ENCODE measurements at places on chromosomes 3 and 15.
A peak's percentile ranks its signal among the peaks of the same experiment; 100 is the strongest.

- no peak for DNase-seq
Measured at GRCh38 chr15:23647421-23648370, at the start of gene MAGEL2. Gene MAGEL2, minus strand, starts transcription at chr15:23647867. Its CDS starts 125 bp downstream, at chr15:23647742.

DNA sequence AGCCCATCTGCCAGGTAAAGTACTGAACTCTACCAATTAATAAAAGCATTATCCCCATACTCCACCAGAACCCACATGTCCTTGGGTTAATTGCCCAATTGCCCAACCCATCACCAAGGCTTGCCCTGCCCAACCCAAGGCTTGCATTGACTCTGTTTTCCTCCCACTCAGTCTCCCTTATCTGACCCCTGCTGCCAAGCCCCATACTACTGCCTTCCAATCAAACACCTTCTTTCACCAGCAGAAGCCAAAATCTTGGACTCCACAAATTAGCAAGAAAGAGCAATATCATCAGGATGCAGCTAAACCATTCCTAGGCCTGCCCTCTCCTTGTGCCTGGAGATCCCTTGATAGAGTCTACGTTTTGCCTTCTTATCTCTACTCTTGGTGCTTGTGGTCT, 602.9 kb downstream of the NTRK3 start:
- no peak for DNase-seq

GRCh38 chr3:127785711-127786265, 36.5 kb downstream of the MGLL start:
- DNase-seq, result no peak

DNA sequence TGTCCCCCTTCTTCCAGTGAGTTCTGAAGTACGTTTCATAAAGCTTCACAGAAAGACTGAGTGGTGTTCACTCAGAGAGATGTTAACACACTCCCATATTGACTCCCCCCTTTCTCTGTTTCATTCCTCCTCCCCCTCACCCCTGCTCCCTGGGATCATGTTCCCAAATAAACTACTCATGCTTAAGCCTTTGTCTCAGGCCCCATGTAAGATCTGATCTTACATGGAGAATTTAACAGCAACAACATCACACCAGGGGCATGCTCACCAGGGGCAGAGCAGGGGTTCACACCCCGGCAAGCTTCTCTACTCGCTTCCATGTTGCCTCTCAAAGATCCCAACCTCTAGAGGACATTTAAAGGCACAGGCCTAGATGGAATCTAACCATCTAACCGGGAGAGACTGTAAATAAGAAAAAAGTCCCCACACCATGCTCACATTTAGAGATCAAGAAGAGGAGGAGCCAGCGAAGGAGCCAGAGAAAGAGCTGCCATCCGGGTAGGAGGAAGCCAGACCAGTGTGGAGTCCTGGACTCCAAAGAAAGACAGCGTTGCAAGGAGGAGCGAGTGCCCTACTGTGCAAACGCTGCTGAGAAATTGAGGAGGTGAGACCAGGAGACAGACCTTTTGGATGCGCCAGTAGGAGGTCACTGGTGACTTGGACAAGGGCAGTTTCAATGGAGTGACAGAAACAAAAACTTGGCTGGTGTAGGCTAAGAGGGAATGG, 21.4 kb upstream of the SRP14 start:
- DNase-seq, result no peak

DNA sequence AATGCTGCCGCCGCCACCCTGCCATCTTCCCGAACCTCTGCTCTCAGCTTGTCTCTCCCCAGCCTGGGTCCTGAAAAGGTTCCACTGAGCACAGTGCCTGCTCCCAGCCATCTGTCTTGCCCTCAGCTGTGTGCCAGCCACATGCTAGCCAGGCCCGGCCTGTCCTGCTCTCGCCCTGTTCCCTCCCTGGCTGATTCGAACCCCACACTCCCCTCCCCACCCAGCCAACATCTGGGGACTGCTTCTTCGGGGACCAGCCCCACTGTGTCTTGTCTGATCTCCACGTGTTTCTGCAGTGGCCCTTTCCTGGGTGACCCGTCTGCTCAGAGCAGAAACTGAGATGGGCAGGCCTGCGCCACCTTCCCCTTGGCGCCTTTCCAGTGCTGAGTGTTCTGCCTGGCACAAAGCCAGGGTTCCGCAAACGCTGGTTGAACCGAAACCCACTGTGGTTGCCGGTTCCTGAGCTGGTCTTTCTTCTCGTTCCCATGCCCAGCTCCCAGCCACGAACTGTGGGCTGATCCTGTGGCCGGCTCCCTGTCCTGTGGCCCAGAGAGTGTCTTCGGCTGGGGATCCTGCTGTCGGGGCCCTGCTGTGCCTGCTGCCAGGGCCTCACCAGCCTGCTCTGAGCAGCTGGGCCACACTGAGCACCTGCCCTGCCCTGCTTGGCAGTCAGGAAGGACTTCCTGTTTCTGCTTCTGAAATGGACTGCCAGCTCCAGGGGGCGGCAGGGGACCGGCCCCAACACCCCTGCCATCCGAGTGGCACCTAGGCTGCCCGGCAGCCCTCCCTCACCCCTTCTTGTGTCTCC, 62.7 kb upstream of the KLF13 start:
- peak; percentile 58 for DNase-seq

DNA sequence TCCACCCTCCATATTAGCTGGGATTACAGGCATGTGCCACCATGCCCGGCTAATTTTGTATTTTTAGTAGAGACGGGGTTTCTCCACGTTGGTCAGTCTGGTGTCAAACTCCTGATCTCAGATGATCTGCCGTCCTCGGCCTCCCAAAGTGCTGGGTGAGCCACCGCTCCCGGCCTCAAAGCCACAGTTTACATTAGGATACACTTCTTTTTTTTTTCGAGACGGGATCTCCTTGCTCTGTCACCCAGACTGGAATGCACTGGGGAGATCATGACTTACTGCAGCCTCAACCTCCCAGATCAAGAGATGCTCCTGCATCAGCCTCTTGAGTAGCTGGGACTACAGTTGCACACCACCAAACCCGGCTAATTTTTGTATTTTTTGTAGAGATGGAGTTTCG, 2.5 kb upstream of the NR1D2 start:
- DNase-seq, result no peak

DNA sequence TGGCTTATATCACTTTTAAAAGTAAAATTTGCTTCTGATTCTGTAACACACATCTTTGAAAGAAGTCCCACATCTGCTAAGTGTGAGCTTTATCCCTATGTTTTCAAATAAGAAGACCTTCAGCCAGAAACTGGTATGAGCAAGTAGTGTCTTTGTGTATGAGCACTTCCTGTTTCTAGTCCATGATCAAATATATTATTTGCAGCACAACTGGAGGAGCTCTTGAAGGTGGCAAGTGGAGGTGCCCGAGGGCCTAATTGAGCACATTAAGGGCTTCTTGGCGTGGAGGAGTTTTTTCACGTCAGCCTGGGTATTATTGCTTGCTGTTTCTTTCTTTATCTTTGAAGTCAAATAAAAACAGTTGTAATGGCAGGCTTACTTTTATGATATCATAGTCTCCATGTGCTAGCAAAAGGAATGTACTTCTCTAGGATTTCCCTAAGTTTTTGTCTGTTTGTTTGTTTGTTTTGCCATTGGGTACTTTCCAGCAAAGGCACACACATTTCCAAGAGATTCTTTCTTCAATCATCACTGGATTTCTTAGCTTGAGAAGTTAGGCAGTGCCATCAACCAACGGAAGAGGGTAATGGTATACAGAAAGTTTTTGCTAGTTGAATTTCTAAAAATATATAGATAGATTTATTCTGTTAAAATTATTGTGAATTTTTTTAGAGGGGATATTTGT, 68.1 kb downstream of the MEIS2 start:
- DNase-seq, result no peak

DNA sequence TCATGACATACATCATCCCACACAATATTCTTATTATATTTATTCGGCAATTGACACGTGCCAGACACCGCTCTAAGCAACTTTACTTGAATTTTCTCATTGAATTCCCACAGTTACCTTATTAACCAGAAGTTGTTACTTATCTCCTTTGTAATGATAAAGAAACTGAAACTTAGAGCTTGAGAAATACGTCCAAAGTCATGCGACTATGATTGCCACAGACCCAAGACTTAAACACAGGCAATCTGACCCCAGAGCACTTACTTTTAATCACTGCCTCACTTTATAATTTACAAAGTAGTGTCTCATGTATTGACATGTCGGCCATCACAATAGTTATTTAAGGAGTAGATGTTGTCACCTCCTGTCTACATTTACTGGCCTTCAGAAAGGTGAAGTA, 64.7 kb downstream of the ATP13A4 start:
- DNase-seq, result no peak

- no peak for DNase-seq
Measured at GRCh38 chr3:139519998-139520737, 19.4 kb downstream of the RBP1 start.

DNA sequence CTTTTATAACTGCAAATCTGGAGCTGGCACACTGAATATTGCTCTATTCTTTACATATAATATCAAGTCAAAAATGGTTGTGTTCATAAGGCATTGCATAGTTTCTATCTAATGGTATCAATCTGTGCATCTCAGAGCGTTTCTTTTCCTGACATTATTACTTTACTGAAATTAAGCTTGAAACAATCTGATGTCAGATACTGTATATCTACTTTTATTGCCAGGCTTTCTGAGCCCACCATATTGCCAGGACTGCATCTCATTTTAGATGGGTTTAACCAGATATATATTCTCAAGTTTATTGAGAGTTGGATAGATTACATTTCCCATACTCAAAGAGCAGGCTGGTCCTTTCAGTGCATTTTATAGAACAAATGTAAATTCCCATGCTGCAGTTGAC, 122.7 kb upstream of the MEIS2 start:
- DNase-seq, result no peak

GRCh38 chr3:194384569-194385001, 14.5 kb downstream of the GP5 start:
- no peak for DNase-seq

DNA sequence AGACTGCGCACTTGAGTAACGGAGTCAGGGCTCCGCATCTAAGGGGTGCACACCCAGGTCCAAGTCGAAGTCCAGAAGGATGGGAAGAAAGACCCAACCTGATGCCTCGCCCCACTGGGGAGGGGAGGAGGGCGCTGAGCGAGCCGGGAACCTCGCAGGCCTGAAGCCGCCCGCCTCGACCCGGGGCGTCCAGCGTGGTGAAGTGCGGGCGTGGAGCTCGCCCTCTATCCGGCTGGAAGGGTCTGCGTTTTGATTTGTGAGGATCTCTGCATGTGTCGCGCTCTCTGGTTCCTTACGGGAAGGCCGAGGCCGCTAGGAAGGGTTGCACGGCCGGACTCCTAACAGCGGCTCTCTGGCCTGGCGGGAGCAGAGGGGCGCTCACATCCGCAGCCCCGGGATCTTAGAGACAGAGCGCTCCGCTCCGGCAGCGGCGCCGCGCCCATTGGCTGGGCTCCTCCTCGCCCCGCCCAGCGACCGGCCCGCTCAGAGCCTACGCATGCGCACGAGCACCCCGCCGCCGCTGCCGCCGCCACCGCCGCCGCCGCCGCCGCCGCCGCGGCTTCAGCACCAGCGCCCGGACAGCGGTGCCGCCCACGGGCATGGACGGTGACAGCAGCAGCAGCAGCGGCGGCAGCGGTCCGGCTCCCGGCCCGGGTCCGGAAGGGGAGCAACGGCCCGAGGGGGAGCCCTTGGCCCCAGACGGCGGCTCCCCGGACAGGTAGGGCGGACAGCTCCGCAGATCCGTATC, at the start of gene DISP2:
DISP2 (plus strand) TSS at position 497 of the 748 bp plus-strand sequence; CDS start at position 600, 103 bp downstream.
- DNase-seq, result peak; percentile 86

GRCh38 chr3:28053759-28054158, 187.7 kb upstream of the CMC1 start:
- peak; percentile 33 for DNase-seq

- no peak for DNase-seq
Measured at GRCh38 chr15:61146931-61147230, 82.2 kb downstream of the RORA start.

DNA sequence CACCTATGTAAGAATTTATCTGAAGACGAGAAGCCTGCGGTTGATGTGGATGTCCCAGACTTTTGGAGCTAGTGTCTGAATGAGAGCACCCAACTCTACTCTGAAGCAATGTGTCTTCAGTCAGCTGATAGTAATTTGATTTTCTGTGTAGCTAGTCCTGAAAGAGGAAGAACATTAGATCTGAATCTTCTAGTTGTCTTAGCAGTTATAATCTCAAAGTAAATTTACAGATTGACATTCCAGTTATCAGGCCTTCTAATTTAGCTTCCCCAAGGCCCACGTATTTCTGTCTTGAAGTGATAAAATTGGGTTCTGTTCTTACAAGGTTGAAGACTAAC, 1.5 kb downstream of the TCAIM start:
- DNase-seq, result no peak

- no peak for DNase-seq
Measured at GRCh38 chr15:50556642-50557371, 10.3 kb upstream of the USP50 start.

DNA sequence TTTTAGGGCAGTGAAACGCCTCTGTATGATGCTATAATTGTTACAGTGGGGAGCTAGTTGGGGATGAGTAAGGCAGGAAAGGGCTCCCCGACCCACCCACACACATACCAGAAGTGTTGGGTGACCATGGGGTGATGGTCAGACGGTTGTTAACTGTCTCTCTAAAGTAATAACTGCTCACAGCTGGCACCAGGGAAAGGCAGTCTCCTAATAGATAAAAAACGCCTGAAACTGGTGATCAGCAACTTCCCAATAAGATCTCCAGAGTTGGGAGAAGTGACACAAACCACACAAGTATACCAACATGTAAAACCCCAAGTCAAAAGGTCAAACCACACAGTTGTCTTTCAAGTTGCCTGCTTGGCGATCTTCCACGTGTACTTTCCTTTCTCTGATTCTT, 346.5 kb upstream of the CNTN4 start:
- DNase-seq, result no peak

DNA sequence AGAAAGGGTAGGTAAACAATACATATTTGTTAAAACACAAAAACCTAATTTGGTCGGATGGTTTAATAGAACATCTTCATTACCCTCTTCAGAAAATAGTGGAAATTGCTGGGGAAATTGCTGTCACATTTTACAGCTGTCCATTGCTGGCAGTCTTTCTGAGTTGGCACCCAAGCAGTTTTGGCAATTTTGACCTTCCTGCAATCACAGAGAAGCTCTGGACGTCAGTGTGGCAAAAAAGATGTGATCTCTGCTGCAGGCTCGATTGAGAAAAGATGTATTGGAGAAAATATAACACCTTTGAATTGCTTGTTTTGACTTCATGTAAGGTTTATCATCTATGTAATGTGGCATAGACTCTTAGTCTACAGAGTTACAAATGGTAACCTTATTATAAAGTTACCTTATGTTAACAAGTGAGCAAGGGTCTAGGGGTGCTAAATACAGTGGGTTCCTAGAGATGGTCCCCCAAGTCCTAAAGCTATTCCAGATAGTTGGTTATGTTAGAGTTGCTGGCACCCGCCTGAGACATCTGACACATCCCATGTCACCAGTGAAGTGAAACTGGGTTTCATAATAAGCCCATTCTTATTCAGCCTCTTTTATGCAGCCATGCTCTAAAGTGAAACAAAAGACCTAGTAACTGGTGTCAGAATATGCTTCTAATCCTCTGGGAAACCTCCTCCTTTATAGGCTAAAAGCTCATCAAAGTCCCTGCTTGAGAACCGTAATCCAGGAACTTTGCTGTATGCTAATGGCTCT, 14.0 kb downstream of the UBE2E1 start:
- DNase-seq, result no peak

DNA sequence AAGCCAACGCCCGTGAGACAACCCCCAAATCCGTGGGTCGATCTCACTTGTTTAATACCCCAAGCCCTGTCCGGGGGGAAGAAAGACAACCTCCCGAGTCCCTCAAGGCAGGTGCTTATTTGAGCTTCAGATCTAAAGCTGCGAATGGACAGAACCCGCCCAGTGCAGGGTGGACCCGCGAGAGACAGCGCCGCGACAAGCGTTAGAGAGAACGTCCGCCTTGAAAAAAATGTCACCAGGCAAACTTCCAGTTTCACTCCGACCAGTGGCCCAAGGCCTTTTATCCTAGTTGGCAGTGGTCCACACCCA, 740 bp upstream of the OXSR1 start:
- DNase-seq, result no peak

Data from activated T-cell treated with anti-CD3 and anti-CD28 coated beads for 24 hours (primary cell).